ENCODE measurements at places on chromosomes 6 and 20.

GRCh38 chr6:121764493-121764892 lies 329.0 kb downstream of the GJA1 start:
- DNase-seq, result no peak

GRCh38 chr6:106997392-106998158 lies 23.0 kb upstream of the CD24 start:
- peak; percentile 76 for DNase-seq

DNA sequence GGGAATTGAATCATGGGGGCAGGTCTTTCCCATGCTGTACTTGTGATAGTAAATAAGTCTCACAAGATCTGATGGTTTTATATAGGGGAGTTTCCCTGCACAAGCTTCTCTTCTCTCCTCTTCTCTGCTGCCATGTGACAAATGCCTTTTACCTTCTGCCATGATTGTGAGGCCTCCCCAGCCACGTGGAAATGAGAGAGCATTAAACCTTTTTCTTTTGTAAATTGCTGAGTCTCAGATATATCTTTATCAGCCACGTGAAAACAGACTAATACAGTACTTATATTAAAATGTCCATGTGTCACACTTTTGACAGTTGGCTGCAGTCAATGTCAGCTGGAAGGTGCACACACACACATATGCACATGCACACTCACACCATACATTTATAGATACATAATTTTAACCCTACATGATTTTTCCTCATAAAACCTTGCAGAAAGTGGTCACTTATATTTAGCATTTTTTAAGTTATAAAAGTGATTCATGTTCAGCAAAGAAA lies 128.9 kb downstream of the OTOR start:
- no peak for DNase-seq

DNA sequence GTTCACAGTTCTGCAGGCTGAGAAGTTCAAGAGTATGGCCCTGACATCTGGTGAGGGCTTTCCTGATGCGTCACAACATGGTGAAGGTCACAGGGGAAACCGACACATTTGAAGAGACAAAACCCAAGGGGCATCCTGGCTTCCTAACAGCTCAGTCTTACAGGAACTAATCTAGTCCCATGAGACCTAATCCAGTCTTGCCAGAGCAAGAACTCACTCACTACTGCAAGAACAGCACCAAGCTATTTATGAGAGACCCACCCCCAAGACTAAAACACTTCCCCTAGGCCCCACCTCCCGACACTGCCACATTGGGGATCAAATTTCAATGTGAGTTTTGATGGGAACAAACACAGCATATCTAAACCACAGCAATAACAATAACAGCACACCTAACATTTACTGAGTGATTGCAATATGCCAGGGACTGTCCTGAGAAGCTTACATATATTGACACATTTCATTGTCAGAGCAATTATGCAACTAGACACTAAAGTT lies 46.6 kb downstream of the TPBG start:
- DNase-seq, result peak; percentile 49

DNA sequence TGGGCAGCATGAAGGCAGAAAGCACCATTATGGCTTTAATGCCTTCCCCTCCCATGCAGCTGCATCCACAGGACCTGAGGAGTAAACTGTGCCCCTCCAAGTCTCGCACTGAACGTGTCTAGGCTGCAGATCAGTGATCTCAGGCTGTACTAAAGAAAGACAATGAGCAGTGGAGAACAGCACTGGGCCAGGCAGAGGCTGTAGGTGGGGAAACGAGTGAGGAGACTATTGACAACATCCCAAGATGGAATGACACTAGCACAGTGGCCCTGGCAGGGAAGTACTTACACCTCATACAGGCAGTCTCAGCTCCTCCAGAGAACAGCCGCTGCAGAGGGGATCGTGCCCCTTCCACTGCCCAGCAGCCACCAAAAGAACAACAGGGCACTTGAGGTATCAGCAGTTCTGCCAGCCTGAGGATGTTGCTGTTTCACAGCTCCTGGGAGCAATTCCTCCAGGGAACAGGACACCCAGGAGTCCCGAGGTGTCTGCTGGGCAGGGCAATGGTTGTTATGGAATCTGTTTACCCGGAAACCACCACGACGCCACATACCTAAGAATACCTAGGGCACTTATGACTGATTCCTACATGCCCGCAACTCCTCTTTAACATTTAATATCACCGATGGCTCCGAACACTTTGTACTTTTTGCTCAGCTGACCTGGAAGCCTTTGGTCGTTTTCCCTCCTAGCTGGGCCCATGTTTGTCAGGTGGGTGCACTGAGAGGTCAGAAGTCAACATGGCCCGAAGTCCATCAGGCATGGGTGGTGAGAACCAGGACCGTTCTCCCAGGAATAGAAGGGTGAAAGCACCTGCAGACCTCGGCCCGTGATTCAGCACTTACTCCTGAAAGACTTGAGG lies 79.1 kb downstream of the SLC22A23 start:
- no peak for DNase-seq

GRCh38 chr20:61764471-61765025 lies 301.1 kb downstream of the TAF4 start:
- no peak for DNase-seq
